AG09319 (cell line): ENCODE measurements at places on chromosomes 2 and 18.

- DNase-seq, result no peak
These were observed 26.2 kb upstream of the PID1 start for GRCh38 chr2:229297247-229297646.

GRCh38 chr2:240649331-240649730 lies 24.1 kb downstream of the GPR35 start:
- no peak for DNase-seq

DNA sequence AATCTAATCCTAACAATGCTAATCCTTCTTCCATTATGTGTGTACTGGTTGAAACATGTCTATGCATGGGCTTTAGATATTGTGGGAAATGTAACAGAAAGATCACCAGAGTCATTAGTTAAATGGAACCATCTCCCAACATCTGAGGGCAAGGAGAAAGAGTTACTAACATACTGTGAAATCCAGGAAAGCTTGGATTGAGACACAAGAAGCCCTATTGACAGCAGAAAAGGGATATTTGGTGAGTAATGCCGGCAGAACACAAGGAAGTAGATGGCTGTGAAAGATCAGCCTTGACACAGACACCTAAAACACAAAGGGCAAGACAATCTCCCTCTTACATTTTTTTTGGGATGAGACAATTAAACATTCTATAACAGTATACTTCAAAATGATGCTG lies 28.5 kb upstream of the LAMA1 start:
- no peak for DNase-seq

- DNase-seq, result no peak
These were observed 71.6 kb upstream of the ATG16L1 start for GRCh38 chr2:233179848-233180366.

GRCh38 chr2:96092951-96093350 lies 23.4 kb downstream of the ADRA2B start:
- DNase-seq, result no peak

DNA sequence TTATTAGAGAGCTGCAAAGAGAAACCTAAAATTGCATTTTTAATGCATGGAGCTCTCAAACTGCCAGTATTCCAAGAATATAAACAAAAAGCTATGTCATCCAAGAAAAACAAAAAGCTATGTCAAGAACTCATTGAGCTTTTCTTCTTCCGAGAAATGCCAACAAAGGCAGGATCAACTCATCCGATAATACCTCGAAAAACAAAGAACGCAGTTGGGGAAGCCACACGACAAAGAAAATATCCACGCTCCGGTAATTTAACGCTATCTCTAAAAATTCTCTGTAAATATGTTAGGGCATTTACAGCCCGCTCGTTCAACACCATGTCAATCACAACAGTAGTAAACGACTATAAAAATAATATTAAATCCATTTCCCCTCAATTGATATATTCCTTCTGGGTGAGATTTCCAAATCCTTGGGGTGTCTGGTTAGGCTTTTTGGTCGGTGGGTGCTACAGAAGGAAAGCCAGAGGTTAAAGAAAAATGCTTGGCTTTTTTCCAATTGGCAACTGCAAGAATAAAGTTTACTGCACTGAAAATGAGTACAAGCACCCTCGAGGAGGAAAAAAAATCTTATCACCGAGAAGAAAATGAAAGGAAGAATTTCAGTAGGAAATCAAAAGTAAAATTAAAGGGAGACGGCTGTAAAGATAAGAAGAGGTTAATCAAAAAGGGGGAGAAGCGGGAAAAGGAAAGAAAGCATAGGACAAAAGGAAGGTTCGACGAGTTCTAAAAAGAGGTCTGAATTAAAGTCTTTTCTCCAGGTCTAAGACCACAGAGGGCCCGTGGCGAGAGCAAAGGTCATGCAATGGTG lies 856 bp downstream of the TIA1 start:
- no peak for DNase-seq

DNA sequence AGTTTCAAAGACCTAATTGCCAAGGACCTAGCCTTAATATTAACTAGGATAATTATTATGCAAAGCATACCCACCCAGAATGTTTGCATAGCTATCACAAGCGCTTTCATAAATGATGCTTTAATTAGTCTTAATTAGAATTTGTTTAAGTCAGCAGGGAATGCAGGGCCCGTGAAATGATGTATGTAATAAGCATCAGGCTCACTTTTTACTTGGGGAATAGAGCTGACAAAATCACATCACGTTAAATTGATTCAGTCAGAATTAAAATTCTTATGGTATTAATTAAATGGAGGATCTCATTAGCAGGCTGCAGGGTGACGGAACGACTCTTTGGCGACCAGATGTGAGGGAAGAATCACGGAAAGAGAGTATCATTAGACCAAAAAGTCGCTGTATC lies 264.5 kb downstream of the GPD2 start:
- no peak for DNase-seq

DNA sequence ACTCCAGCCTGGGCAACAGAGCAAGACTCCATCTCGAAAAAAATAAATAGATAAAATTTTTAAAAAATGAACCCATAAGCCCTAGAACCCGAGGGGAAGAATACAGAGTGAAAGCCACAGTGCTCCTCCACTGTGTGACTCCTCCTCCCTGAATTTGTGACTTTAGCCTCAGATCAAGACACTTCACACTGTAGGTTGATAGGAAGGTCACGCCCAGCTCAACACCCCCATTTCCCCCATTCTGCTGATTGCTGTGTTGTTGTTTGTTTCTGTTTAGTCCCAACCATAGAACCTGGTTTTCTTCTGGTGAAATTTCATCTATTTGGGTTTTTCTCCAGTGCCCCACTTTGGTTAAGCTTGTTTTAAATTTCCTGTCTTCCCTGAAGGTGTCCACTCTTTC lies 102.2 kb downstream of the VIT start:
- no peak for DNase-seq

DNA sequence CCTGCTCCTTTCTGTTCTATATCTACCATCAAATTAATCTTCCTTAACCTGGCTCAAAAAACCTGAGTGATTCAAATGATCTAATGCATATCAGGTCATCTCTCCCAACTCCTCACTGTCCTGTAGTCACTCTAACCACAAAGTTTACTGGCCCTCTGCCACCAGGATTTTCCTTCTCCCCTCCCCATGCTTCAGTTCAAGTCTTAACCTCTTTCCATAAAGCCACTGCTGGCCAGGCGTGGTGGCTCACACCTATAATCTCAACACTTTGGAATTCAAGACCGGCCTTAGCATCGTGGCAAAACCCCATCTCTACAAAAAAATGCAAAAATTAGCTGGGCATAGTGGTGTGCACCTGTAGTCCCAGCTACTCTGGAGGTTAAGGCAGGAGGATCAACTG lies 7.5 kb upstream of the SP3 start:
- DNase-seq, result no peak

- DNase-seq, result no peak
These were observed 130.6 kb downstream of the AKAIN1 start for GRCh38 chr18:5066380-5066977.

GRCh38 chr2:115183144-115183543 lies 740.7 kb downstream of the DPP10 start:
- DNase-seq, result no peak

- no peak for DNase-seq
These were observed 7.6 kb downstream of the CYP26B1 start for GRCh38 chr2:72139874-72140620.

- no peak for DNase-seq
These were observed 782.6 kb upstream of the ID2 start for GRCh38 chr2:7899241-7899640.

DNA sequence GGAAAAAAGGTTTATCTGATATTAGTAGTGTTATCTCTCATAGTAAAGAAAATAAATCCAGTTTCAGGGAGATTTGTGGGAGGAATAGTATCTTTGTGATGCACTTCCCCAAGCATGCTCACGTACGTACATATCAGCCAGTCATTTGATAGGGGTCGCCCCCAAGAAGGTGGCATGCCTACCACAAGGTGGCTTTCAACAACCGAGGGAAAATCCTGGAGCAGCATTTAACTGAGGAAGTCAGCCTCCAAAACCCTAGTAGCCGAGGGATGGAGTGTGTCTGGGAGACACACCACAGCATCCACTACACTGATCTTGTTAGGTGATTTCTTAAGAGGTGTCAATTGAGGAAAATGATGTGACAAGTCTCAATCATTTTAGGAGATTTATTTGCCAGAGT lies 623.9 kb downstream of the NYAP2 start:
- no peak for DNase-seq

DNA sequence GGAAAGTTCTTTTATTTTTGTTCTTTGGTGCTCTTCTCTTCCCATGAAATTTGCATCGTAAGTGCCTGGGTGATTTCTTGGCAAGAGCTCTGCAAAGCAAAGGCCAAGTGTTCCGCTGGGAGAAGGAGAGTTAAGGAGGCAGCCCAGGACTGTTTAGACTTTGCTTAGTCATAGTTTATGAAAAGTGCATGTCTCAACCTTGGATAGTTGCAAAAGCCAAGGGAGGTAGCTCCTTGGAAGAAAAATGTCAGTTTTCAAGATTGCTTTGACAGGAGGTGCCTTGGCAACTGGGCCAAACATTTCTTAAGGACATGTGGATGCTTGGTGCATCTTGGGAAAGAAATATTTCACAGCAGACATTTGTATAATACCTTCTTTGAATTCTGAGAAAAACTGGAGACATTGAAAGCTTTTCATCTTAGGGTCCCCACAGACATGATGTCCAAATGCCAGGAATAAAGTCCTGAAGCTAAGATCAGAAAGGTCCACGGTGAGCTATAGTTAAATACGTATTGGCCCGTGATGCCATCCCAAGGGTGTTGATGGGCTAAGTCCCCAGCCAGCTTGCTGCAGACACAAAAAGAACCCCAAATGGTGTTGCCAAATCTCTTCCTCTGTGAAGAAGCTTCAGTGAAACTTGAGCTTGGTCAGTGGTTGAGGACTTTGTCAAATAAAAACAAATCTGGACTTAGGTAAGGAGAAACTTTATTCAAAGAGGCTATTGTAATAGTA lies 96.3 kb upstream of the THUMPD2 start:
- peak; percentile 79 for DNase-seq

GRCh38 chr2:152464851-152465470 lies 130.0 kb downstream of the FMNL2 start:
- no peak for DNase-seq

GRCh38 chr2:152322222-152322621 lies 12.8 kb upstream of the FMNL2 start:
- no peak for DNase-seq

DNA sequence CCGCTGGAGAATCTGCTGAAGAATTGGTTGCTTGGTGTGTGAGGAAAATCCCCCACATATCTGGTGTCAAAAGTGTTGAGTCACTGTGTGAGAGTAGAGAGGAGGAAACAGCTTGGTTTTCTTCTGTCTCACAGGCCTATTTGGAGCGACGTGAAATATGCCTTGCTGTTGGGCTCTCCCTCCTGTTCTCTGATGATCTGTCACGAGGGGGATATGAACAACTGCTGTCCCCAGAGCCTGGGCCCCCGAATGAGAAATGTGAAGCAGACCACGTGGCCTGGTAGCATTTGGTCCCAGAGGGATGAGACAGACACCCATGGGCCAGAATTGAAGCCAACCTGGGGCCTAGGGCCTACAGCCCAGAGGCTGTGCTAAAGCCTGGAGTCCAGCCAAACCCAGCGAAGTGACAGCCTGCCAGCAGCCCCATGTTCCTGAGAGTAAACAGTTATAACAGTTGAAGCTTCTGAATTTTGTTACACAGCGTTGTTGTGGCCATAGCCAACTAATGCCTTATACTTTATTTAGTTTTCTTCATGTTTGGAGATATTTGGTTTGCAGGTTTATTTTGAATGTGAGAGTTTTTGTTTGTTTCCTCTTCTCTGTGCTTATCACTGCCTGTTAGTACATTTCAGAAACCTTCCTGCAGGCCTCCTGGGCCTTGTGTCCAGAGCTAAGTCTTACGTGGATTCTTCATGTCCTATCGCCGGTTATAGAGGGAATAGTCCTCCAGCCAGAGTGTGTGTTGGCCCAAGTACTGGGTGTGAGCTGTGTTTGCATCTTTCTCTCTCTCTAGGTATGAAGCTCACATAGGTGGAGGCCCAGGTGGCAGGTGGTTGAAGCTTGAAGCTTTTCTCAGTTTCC lies 18.7 kb upstream of the COLEC12 start:
- no peak for DNase-seq

- no peak for DNase-seq
These were observed 45.3 kb downstream of the DGKD start for GRCh38 chr2:233399306-233400225.

GRCh38 chr2:105553538-105554196 lies 154.8 kb upstream of the FHL2 start:
- DNase-seq, result no peak

GRCh38 chr2:11577101-11577883 lies 43.4 kb downstream of the GREB1 start:
- no peak for DNase-seq

GRCh38 chr2:32947484-32948143 lies 861 bp downstream of the LTBP1 start:
- DNase-seq, result no peak

DNA sequence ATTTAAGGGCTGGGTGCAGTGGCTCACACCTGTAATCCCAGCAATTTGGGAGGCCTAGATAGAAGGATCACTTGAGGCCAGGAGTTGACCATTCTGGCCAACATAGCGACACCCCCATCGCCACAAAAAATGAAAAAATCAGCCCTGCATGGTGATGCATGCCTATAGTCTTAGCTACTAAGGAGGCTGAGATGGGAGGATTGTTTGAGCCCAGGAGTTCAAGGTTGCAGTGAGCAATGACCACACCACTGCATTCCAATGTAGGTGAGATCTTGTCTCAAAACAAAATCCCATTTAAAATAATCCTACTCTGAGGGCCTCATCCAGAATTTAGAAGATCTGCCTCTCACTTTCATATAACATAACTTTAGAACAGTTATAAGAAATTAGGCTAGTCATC lies 2.7 kb upstream of the SERTAD2 start:
- DNase-seq, result no peak

GRCh38 chr2:75221862-75222261 lies 22.5 kb upstream of the TACR1 start:
- no peak for DNase-seq

GRCh38 chr2:44844651-44845270 lies 96.7 kb upstream of the SIX3 start:
- DNase-seq, result no peak
